NCI-H2029 treated with DMSO at 0.1 percent for 48 hours (cell line): ENCODE measurements at places on chromosomes 2 and 18.

DNA sequence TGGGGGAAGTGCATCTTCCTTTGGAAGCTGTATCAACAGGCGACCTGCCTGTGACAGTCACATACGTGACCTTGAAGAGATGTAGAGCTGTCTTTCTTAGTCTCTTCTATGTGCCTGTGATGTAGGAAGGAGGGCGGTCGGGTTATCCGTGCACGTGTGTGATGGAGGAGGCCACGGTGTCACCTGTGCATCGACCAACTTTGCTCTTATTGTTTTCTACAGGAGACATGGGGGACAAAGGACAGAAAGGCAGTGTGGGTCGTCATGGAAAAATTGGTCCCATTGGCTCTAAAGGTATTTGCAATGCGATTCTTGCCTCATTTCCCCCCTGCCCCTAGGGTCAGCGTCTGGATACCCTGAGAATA is 20.7 kb upstream of the ALLC start:
- DNase-seq: no peak

- DNase-seq: no peak
Observed at GRCh38 chr2:66559672-66560071, 124.7 kb downstream of the MEIS1 start.

DNA sequence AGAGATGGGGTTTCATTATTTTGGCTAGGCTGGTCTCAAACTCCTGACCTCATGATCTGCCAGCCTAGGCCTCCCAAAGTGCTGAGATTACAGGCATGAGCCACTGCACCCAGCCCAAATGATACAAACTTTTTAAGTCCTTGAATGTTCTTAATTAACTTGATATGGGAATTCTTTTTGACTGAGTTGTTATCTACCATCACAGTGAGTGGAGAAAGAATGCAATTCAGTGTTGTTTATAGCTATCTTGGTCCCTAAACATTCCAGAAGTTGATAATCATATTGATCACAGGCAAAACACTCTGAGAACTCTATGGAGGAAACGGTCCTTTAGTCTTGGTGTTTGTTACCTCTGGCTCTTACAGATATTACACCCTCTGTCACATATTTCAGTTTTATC is 1072.5 kb downstream of the SUCLG1 start:
- DNase-seq: no peak

DNA sequence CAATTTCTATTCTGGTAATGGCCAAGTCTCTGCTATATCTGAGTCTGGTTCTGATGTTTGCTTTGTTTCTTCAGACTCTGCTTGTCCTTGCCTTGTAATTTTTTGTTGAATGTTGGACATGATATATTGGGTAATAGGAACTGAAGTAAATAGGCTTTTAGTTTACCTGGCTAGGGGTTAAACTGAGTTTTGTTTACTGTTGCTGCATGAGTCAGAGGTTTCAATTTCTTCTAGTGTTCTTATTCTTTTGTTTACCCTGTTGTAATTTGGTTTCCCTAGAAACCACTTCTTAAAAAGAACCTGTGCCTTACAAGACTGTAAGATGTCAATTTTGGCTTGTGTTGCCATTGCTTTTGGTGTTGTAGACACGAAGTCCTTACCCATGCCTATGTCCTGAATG is 285.0 kb upstream of the KCNH7 start:
- no peak for DNase-seq

- DNase-seq: no peak
Observed at GRCh38 chr2:43223521-43224001, 2.8 kb downstream of the ZFP36L2 start.

GRCh38 chr2:20611077-20611843 is 39.6 kb downstream of the HS1BP3 start:
- no peak for DNase-seq

GRCh38 chr2:165456027-165456426 is 13.5 kb upstream of the CSRNP3 start:
- no peak for DNase-seq

DNA sequence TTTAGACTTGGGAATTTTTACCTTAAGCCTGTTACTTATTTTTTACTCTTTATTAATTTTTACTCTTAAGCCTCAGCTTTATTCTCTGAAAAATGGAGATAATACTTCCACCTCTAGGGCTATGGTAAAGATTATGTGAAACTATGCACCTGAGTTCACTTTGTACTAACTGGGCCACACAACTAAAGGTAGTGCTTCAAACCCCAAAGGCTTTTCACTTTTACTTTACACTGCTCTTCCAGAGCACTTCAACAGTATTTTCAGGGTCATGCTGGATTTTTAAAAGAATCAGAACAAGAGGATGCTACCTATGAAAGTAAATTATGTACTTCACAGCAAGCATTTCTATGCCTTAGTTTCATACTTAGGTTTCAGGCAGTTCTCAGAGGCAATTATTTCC is 27.8 kb downstream of the MEX3C start:
- DNase-seq: no peak

- no peak for DNase-seq
Observed at GRCh38 chr2:1758171-1758570, 13.9 kb upstream of the PXDN start.

DNA sequence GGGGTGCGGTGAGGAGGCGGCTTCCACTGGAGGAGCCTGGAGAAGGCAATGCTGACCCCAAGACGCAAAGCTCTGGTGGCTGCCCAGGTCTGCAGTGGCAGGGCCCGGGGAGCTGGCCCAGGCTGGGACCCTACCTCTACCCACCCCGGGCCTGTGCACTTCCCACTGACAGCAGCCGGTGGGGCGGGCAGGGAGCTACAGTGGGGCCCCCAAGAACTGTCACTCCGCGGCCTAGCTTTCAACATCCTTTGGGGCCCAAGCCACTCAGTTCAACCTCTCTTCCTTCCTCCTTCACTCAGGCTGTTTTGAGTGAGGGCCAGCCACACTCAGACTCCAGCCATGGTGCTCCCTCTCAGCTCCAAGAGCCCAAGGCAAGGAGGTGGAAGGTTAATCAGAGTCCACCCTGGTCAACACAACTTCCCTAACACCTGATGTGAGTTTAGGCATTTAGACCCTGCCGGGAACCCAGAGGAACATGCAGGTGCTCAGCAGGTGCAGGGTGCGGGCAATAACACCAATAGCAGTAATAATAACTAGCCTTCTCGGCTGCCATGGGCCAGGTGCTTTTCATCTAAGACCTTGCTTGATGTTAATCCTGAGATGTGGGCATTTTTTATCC is 93.6 kb downstream of the ZFP36L2 start:
- DNase-seq: no peak

- no peak for DNase-seq
Observed at GRCh38 chr2:177260379-177260778, 4.1 kb downstream of the NFE2L2 start.

- DNase-seq: no peak
Observed at GRCh38 chr2:23291239-23291638, 93.7 kb upstream of the KLHL29 start.

DNA sequence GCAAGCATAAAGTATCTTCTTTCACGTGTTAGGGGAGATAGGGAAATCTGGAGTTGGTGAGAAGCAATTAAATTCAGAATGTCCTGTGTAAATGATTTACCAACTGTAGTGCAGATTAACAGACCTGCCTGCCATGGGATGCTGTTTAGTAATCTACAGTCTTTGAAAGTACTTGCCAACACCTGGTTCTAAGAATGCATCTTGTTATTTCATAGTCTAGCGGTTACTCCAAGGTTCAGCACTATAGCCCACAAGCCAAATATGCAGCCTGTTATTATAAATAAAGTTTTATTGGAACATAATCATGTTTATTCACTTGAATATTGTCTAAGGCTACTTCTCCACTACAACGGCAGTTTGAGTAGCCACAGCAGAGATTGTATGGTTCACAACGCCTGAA is 100.8 kb downstream of the OSBPL6 start:
- no peak for DNase-seq

DNA sequence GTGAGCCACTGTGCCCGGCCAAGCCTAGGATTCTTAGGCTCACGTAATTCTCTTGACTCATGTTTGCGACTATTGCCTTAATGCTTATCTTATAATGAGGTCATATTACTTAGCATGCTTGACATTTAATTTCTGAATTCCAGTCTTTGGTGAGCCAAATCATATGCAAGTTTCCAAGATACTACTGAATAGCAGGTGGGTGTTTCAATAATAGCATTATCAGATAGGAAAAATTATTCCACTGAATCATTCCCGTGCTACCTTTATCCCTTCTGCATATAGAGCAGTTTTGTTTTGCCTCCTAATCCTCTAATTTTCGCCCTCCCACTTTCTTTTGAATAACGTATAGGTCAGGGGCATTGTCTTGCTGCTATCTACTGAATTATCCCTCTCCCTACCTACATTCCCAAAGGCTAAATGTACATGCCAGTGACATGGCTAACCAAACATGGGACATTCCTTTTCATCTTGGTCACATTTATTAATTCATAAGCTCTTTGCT is 4.9 kb downstream of the DAW1 start:
- DNase-seq: no peak
